ENCODE measurements at places on chromosomes 2 and 18.

DNA sequence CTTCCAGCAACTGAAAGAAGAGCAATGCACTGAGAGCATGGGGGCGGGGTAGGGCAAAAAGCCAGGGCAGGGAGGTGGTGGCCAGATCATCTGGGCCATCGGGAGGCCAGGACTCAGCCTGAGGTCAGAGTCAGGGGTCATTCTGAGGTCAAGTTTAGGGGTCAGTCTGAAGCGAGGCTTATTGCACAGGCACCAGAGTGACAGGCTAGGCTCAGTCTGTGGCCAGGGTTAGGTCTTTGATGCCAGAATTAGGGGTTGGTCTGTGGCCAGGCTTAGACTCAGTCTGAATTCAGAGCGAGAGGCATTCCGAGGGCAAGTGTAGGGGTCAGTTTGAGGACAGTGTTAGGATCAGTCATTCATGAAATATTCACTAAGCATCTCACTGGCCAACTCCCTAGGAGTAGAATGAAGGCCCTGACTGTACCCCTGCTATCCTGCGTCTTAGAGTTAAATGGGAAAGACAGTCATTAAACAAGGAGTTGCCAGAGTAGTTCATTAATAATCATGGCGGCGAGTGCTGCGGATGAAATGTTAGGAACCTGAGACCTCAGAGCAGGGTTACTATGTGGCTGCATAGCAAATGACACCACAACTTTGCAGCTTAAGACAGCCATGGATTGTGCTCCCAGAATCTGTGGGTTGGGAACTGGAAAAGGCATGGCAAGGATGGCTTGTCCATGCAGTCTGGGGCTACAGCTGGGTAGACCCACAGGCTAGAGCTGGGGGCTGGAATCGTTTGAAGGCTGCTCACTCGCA is 198.7 kb downstream of the CYP26B1 start:
- no peak for DNase-seq

- DNase-seq, result no peak
Measured at GRCh38 chr2:164675687-164676086, 54.4 kb upstream of the GRB14 start.

DNA sequence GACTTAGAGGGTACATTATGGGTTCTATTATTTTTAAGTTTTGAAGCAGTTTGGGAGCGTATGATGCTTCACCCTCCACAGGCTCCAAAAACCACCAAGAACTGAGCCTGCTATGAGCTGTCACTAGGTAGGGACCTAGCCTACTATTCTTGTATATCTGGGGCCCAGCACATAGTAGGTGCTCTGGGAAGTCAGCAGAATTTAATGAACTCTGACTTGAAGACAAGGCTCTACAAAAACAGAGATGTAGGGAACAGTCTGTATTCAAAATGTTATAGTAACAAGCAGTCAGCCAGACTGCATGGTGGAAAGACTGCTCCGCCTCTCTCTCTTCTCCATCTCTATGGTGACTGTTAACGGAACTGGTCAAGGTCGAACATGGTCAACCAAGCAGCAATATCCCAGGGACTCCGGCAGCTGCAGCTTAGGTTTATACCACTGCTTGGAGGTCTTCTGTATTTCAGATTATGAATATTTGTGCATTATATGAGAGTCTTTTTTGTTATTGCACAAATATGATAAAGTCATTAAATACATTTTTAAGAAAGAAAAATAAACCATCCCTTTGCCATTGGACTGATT is 22.2 kb upstream of the YWHAQ start:
- DNase-seq, result no peak

DNA sequence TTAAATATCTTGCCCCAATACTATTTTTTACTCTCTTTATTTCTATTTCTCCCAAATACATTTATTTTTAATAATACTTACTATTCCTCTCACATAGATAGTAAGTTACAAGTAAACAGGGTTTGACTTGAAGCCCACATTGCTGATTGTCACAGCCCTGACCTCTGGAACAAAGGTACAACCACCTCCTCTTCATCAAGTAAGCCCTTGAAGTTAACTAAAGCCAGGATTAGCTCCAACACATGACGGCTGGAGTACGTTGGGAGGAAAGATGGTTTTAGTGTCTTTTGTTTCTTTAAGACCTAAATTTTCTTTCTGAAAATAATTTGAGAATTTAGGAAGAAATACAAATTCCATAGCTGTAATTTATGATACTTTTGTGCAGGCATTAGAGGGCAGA is 949 bp downstream of the MYOM1 start:
- no peak for DNase-seq

- no peak for DNase-seq
Measured at GRCh38 chr2:6785493-6785892, 80.2 kb downstream of the CMPK2 start.

DNA sequence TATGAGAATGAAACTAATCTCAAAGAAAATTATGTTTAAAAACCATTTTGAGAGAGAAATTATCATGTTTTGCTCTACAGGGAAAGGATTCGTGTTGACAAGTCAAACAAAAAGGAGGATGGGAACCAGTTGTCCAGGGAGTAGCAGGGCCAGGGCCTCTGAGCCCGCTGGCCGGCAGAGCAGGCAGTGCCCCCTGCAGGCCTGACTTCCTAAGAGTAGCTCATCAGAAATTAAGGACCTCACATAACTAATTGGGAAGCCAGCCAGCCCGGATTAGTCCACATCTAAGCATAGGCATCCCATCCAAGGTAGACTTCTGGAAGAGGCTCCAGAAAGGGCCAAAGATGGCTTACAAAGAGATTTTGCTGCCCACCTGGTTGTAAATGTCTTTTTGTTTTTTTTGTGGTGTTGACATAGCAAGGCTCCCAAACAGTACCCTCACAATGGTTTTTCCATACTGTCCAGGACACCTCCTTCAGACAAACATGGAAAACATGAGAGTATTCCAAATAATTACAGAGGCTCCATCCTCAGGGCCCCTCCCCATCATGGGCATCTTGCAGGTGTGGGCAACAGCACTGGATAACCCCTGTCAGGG is 241.2 kb upstream of the TANK start:
- peak; percentile 3 for DNase-seq

DNA sequence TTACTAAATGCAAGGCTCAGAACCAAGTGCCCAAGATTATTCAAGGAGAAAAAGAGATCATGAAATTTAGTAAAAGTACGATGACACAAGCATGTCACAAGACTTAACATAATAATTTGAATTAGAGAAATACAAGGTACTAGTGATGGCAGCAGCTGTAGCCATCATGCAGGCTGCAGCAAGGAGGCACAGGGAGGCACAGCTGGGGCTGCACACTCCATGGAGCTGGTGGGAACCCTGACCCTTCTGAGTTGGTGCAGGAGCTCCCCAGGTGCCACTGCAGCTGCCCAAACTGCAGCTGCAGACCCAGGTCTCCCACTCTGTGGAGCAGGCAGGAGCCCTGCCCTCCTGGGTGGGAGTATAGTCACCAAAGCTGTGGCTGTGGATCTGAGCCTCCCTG is 46.0 kb downstream of the COL3A1 start:
- no peak for DNase-seq

DNA sequence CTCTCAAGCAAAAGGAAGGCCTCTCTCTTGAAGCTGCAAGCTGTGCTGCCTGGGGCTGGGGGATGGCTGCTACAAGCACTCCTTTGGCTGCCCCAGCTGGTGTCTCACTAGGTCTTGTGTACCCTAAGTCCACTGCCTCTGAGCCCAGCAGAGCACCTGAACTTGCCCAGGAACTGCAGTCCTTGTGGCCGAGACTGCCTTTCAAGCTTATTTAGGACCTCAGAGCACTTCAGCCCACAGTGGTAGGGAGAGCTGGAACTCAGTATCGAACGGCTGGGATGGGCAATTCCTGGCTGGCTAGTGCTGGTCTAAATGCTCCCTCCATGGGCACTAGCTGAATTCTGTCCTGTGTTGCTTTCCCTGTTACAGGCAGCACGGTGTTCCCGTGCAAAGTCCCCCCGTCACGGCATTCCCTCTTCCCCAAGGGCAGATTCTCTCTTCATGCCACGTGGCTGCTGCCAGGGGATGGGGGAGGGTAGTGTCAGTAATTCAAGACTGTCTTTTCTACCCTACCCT is 25.9 kb downstream of the STPG4 start:
- DNase-seq, result no peak

GRCh38 chr2:64214281-64215115 is 70.3 kb upstream of the PELI1 start:
- DNase-seq, result no peak

DNA sequence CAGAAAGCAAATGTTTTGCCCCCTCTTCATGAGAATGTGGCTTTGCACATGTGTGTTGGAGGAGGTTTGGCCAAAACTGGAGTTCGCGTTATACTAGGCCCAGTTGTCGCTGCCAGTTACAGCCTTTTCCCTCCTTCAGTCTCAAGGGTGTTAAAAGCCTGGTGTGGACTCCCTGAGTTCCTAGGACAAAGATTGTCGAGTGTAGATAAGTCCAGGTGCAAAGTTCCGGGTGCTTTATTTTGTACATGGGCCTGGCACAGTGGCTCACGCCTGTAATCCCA is 542 bp upstream of the RNF103 start:
- no peak for DNase-seq

GRCh38 chr2:15427987-15428386 is 133.1 kb downstream of the NBAS start:
- DNase-seq, result no peak

DNA sequence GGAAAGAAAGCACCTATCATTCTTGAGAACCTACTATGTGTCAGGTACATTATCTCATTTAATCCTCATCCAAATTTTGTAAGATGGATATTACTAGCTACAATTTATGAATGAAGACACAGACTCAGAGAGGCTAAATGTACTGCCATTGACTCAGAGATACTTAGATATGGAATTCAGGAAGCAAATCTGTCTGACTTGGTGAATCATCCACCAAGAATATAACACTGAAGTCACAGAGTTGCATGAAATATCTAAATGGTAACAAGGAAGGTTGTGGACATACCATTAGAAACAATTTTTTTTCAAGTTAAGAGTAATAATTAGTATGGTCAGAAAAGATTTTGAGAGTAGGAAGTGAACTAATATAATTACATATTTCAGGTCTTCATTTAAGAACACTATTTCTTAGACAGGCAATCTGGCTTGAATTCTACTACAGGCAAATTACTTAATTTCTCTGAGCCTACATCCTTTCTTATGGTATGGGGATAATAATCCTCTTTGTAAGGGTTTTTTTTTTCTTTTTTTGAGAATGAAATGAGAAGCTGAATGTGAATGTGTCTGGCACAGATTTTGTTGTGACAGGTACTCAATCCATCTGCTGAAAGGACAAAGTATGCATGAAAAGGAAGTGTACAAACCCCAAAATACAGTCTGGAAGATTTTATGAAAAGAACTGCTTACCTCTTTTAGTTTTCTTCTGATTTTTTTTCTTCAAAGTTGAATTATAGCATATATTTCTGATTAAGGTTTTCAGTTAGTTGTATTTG is 14.8 kb upstream of the C2orf66 start:
- DNase-seq, result no peak

DNA sequence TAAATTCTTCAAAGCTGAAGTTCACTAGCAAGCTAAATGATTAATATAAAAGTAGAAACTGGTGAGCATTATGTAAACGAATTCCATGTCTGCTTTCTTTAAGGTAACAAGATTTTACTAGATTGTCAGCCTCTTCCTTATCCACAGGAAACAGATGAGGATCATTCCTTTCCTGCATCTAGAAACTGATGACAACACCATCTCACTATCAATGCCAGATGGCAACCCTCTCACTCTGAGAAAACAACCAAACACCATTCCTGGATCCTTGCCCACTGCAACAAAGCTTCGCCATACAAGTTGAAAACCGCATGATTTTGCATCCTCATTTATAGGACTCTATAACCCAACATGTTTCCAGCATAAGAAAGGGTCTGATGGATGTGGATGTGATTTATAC is 122.9 kb downstream of the ZNF521 start:
- peak; percentile 82 for DNase-seq

DNA sequence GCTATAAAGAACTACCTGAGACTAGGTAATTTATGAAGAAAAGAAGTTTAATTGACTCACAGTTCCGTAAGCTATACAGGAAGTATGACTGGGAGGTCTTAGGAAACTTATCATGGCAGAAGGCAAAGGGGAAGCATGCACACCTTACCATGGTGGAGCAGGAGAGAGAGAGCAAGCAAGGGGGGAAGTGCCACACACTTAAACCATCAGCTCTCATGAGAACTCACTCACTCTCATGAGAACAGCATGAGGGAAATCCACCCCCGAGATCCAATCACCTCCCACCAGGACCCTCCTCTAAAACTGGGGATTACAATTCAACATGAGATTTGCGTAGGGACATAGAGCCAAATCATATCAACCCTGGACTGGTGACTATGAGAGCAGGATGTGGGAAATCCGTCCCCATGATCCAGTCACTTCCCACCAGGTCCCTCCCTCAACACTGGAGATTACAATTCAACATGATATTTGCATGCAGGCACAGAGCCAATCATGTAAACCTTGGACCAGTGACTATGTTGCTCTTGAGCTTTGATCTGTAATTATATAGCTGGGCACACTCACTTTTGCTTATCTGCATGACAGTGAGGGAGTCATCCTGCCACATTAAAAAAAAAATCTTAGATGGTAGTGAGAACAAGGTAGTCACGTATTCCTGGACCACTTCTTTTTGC is 12.9 kb downstream of the ADAM23 start:
- DNase-seq, result no peak
